ENCODE measurements at places on chromosomes 3 and 15.

- no peak for DNase-seq
Observed at GRCh38 chr3:37670961-37671483, 190.7 kb upstream of the CTDSPL start.

DNA sequence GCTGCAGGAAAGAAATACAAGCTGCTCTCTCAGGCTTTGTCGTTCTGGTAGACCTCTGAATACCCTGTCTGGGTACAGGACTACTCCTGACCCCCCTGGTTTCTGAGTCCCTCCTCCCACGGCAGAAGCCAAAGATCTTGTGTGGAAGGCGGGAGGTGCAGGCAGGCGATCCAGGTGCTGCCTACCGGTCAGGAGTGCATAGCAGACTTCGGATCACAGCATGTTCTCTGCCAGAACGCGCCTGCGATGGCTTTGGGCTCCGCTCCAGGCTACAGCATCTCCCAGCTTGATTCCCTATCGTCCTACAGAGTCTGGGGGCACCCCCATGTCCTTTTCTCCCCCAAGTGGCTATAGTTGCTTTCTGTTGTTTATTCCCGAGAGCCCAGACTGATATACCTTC, 2.5 kb upstream of the CFAP100 start:
- DNase-seq: no peak

DNA sequence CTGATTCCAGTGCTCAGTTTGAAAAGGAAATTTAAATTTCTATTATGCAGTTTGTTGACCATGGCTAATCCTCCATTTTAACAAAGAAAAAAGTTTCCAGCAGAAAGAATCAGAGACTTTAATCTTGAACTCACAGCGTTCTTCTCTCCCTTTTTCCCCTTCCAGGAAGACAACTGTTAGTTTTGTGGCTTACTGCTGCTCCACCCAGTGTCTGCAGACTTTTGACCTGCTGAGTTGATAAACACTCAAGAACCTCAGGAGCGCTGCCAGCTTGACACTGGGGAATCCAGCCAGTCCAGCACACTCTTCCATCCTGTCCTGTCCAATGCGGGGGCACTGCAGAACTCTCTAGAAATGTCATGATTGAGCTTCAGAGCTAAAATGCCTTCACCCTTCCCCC, 134.6 kb downstream of the LRRC28 start:
- DNase-seq: no peak

GRCh38 chr3:61387817-61388216, 136.6 kb upstream of the FHIT start:
- no peak for DNase-seq

DNA sequence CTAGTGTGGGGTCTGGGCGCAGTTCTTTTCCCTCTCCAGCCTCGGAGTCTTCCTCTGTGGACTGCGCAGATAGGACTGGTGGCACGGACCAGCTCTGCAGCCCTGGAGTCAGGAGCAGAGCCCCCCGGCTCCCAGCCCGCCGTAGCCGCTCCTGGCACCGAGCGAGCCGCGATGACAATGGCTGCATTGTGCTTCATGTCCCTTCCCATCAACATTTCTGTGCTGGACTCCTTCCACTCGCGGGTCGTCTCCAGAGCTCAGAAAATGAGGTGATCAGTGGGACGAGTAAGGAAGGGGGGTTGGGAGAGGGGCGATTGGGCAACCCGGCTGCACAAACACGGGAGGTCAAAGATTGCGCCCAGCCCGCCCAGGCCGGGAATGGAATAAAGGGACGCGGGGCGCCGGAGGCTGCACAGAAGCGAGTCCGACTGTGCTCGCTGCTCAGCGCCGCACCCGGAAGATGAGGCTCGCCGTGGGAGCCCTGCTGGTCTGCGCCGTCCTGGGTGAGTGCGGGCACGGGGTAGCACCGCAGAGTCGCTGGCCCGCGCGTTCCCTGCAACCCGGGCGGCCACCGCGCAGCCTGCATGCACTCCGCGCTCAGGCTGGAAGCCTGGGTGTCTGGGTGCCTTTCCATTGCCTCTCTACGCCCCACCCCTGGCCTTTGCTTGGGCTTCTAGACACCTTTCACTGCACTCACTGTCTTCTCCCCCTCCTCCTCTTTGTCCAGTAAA, at the start of gene TF:
TF (plus strand) TSS at position 413 of the 731 bp plus-strand sequence; CDS start at position 461, 48 bp downstream.
- peak; percentile 44 for DNase-seq

DNA sequence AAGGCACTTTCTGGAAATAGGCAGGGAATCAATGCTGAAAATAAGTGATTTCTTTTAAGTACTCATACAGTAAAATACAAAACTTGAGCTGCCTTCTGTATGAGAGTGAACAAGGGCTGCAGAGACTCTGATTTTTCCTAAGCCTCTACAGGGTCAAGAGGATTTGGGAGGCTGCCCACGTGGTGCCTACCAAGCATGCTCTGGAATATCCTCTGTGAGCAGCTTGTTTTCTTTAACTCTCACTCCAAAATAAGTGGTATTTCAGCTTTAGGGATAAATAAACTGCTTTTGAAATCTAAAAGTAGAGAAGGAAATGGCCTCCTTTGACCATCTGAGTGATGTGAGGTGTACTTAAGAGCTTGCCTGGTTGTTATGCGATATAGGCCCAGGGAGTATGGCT, 8.1 kb upstream of the SELENOK start:
- DNase-seq: no peak

GRCh38 chr15:40891810-40892446, 2.3 kb upstream of the VPS18 start:
- DNase-seq: peak; percentile 44

GRCh38 chr3:148101061-148101460, 596.6 kb upstream of the AGTR1 start:
- no peak for DNase-seq

DNA sequence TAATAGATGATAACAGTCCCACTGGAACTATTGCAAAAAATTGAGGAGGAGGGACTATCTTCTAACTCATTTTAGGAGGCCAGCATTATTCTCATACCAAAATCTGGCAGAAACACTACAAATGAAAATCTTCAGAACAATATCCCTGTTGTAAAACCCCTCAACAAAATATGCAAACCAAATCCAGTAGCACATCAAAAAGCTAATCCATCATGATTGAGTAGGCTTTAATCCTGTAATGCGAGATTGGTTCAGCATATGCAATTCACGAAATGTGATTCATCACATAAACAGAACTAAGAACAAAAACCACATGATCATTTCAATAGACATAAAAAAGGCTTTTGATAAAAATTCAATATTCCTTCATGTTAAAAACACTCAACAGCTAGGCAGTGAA, 23.9 kb upstream of the PLSCR2 start:
- DNase-seq: no peak

GRCh38 chr3:113890256-113890900, 51.8 kb downstream of the GRAMD1C start:
- peak; percentile 23 for DNase-seq

All from iPS-NIHi11 (cell line).